ENCODE measurements at places on chromosomes 12 and 14.

GRCh38 chr14:20782280-20782890, 1.3 kb downstream of the RNASE6 start:
- no peak for DNase-seq

- no peak for DNase-seq
Measured at GRCh38 chr12:105457026-105457425, 126.5 kb downstream of the C12orf75 start.

DNA sequence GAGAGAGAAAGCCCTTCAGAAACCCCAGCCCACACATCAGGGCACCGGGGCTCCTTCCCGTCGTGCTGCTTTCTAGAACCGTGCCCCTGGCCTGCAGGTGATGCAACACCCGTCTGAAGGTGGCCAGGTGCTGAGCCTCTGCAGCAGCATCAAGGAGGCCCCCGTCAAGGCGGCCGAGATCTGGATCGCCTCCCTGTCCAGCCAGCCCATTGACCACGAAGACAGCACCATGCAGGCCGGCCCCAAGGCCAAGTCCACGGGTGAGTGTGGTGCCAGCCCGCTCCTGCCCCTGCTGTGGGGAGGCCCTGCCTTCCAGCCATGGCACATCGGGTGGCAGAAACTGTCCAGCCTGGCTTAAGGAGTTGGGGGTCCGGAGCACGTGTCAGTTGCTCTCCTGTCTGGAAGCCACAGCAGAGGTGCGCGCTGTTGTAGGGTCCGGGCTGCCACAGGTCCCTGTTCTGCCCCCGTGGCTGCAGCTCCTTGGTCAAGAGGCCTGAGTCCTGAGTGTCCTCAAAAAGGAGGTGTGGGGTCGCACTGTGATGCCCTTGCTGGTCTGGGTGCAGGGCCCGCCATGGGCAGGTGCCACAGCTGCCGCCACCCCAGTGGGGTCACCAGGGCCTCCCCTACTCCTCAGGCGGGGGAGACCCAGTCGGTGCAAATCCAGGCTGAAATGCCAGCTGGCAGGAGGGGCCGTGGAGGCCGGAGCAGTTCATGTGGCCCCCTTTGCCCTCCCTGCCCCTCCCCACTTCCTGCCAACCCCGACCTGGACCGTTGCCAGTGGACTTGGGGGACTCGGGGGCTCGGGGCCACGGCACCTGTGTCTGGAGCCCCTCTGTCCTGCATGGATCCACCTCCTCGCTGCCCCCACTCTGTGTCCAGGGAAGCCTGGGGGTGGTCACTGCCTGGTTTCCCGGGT, 31.0 kb upstream of the TEX22 start:
- DNase-seq, result no peak

- DNase-seq, result no peak
Measured at GRCh38 chr12:121514184-121514742, 66.6 kb downstream of the KDM2B start.

GRCh38 chr12:15151161-15152091, 69.8 kb downstream of the RERG start:
- no peak for DNase-seq

GRCh38 chr14:104294628-104294982, 156.2 kb downstream of the KIF26A start:
- DNase-seq, result no peak

DNA sequence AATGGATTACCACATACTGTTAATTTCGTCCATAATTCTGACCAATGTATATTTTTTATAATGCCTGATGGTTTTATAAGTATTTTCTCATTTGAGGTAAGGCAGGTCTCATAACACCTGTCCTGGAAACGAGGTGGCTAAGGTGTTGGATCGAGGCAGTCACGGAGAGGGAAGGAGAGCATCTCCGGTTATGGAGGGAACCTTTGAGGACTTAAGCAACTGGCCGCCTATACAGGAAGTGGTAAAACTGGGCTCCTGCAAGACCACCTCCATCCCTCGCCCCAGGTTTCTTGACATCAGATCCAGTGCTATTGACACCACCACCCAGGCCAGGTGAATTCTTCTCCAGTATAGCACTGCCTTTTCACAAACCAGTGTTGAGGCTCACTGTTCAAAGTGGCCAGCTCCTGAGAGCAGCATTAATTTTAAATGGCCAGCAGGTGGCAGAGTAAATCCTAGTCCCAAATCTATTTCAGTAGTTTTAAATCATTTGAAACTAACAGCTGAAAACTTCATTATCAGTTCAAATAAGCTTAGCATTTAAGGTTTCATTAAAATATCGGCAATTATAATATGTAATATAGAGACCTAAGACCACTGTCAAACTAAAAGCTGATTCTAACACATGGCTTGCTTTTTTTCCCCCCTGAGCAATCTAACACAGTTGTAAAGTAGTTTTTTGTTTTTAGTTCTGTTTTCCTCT, 100.8 kb downstream of the PPM1A start:
- DNase-seq, result peak; percentile 42

- DNase-seq, result no peak
Measured at GRCh38 chr14:24846261-24846660, 203.7 kb downstream of the STXBP6 start.

Measured in kidney capillary endothelial cell (primary cell).